ENCODE measurements at places on chromosomes 16 and 17. TPM values are rescaled to one million over a fixed set of nuclear protein-coding genes. Genes with fewer than 3 reads are reported as not detected.
A peak's percentile ranks its signal among the peaks of the same experiment; 100 is the strongest.

PITPNM3 gene
- total RNA-seq: 3.4 TPM

GRCh38 chr17:79047923-79048825 lies 24.2 kb downstream of the C1QTNF1 start:
- H3K4me1 ChIP-seq: peaks cover 3% of the 10 kb centered on the region
- H3K36me3 ChIP-seq: no peaks in the 10 kb centered on the region
- no peaks in the 10 kb centered on the region for H3K27me3 ChIP-seq
- DNase-seq: no peak
- H3K4me3 ChIP-seq: no peak overlapping the region

WNT3 gene
- 0.26 TPM for total RNA-seq

- no peak overlapping the region for H3K4me3 ChIP-seq
- H3K36me3 ChIP-seq: no peaks in the 10 kb centered on the region
- no peak for DNase-seq
- H3K4me1 ChIP-seq: peaks cover 11% of the 10 kb centered on the region
These were observed 2.6 kb downstream of the FZD2 start for GRCh38 chr17:44559634-44560554.

- DNase-seq: no peak
- H3K27ac ChIP-seq: no peak overlapping the region
- peaks cover 27% of the 10 kb centered on the region for H3K36me3 ChIP-seq
- no peaks in the 10 kb centered on the region for H3K4me1 ChIP-seq
- H3K27me3 ChIP-seq: no peaks in the 10 kb centered on the region
These were observed 15.1 kb downstream of the SNX11 start for GRCh38 chr17:48122665-48123045.

GRCh38 chr16:50167556-50167955 lies 14.4 kb downstream of the TENT4B start:
- peaks cover 19% of the 10 kb centered on the region for H3K4me1 ChIP-seq
- H3K27me3 ChIP-seq: no peaks in the 10 kb centered on the region
- H3K4me3 ChIP-seq: no peak overlapping the region
- no peak for DNase-seq

DNA sequence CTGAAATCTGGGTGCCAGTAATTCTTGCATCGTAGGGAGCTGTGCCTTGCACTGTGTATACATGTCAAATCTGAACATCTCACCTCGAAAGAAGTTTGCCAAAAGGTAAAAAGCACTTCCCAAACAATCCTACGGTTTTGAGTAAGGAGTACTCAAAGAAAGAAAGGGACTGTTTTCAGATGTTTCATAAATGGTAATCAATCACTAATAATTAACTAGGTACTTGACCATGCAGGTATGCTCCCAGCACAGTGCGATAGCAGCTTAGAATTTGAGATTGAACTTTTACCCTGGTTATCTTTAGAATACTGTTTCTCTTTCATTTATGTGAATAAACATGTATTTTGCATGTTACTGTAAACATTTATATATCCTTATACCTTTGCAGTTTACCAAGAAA lies 39.0 kb downstream of the PRKCA start:
- peaks cover 49% of the 10 kb centered on the region for H3K4me1 ChIP-seq
- DNase-seq: no peak
- no peaks in the 10 kb centered on the region for H3K27me3 ChIP-seq

GRCh38 chr16:67594256-67594915 lies 32.1 kb downstream of the CTCF start:
- DNase-seq: no peak
- H3K27ac ChIP-seq: no peak overlapping the region
- no peaks in the 10 kb centered on the region for H3K36me3 ChIP-seq
- H3K4me3 ChIP-seq: no peak overlapping the region
- no peaks in the 10 kb centered on the region for H3K27me3 ChIP-seq
- peaks cover 9% of the 10 kb centered on the region for H3K4me1 ChIP-seq

DNA sequence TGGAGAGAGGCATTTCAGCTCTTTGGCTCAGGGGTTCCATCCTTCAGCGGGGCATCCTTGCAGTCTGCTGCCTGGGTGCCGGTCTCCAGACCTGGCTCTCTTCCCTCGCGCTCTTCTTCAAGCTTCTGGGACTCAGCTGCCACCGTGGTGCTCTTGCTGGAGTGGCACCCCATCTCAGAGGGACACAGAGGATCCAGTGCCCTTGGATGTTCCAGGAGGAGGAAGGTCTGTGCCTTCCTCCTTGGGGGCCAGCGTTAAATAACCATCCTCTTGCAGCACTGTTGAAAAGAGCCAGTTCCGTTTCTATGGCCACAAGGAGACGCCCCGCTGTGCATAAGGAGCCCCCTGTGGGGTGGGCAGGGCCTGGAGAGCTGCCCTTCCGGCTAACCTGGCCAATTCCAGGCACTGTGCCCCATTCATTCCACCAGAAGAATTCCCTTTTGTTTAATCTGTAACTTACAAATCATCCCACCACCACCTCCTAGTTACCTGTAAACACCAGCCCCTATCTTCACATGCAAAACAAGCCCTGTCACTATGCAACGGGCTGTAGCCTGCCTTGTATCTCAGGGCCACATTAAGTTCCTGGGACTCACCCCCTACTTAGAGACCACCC lies 8.6 kb downstream of the CHD9NB start:
- DNase-seq: peak; percentile 68
- no peaks in the 10 kb centered on the region for H3K36me3 ChIP-seq

GRCh38 chr16:67207249-67208091 lies 8.5 kb downstream of the ELMO3 start:
- H3K27me3 ChIP-seq: no peaks in the 10 kb centered on the region
- H3K36me3 ChIP-seq: peaks cover 15% of the 10 kb centered on the region
- H3K4me3 ChIP-seq: no peak overlapping the region
- H3K27ac ChIP-seq: no peak overlapping the region
- no peak for DNase-seq
- H3K4me1 ChIP-seq: no peaks in the 10 kb centered on the region

CCL7 gene
- not detected for total RNA-seq

SOST gene
- total RNA-seq: not detected

- H3K27me3 ChIP-seq: no peaks in the 10 kb centered on the region
- no peak for DNase-seq
- H3K4me1 ChIP-seq: no peaks in the 10 kb centered on the region
- no peak overlapping the region for H3K27ac ChIP-seq
- peaks cover 6% of the 10 kb centered on the region for H3K36me3 ChIP-seq
These were observed 114.5 kb upstream of the CHMP6 start for GRCh38 chr17:80876950-80877728.

CEP295NL gene
- 1.3 TPM for total RNA-seq

GRCh38 chr16:48353565-48354163 lies 31.5 kb downstream of the SIAH1 start:
- peaks cover 13% of the 10 kb centered on the region for H3K36me3 ChIP-seq
- H3K4me1 ChIP-seq: no peaks in the 10 kb centered on the region
- H3K27ac ChIP-seq: no peak overlapping the region
- no peaks in the 10 kb centered on the region for H3K27me3 ChIP-seq
- peak; percentile 69 for DNase-seq
- H3K4me3 ChIP-seq: no peak overlapping the region

DNA sequence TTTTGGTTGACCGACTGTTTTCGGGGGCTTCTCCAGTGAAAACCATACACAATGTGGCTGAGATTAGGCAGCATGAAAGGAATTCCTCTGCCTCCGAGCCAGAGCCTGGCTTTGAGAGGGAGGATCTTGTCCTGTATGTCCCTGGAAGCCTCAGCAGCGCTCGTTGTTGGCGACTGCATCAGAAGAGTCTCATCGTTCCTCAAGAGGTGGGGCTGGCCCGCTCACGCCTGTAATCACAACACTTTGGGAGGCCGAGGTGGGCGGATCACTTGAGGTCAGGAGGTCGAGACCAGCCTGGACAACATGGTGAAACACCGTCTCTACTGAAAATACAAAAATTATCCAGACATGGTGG lies 15.0 kb downstream of the HS3ST6 start:
- no peak overlapping the region for H3K27ac ChIP-seq
- H3K36me3 ChIP-seq: no peaks in the 10 kb centered on the region
- no peak overlapping the region for H3K4me3 ChIP-seq
- peaks cover 13% of the 10 kb centered on the region for H3K4me1 ChIP-seq

TVP23C gene
- 53.7 TPM for total RNA-seq

- peaks cover 20% of the 10 kb centered on the region for H3K36me3 ChIP-seq
- no peak overlapping the region for H3K27ac ChIP-seq
- H3K4me1 ChIP-seq: no peaks in the 10 kb centered on the region
- no peak for DNase-seq
These were observed 67.4 kb downstream of the RPA1 start for GRCh38 chr17:1897105-1897656.

TNK1 gene
- 12.7 TPM for total RNA-seq

DNA sequence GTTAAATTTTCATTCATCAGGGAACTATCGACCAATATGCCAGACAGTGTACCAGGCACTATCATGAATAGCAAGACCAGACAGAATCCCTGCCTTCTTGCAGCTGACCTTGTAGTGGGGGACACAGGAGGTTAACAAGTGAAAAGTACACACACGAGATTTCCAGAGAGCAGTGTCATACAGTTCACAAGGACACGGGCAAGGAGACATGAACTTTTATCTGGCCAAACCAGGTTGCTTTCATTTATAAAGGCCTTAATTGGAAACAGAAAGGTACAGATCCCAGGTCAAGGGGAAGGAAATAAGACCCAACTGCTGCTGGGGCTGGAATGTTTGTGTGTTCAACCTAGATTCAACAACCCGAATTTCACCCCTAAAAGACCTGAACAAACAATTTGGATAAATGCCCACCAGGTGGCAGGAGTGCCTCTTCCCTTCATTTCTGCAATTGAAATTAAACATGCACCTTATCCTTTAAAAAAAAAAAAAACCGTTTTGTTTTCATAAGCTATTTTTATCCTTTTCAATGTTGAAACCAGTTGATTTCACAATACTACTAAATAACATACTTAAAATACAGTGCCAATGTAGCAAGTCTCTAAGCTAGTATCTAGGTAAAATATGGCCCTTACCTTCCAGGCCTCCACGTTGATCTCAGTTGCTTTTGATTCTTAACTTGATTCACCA lies 65.9 kb downstream of the EMP2 start:
- peak overlapping the region; percentile 40 for H3K27ac ChIP-seq
- H3K27me3 ChIP-seq: no peaks in the 10 kb centered on the region
- H3K36me3 ChIP-seq: no peaks in the 10 kb centered on the region

GRCh38 chr17:81207610-81208581 lies 14.9 kb downstream of the CEP131 start:
- no peaks in the 10 kb centered on the region for H3K36me3 ChIP-seq
- no peaks in the 10 kb centered on the region for H3K27me3 ChIP-seq
- no peak for DNase-seq

KLHL10 gene
- not detected for total RNA-seq

AOC2 gene
- 3.0 TPM for total RNA-seq

- H3K4me1 ChIP-seq: no peaks in the 10 kb centered on the region
- no peaks in the 10 kb centered on the region for H3K36me3 ChIP-seq
- H3K4me3 ChIP-seq: no peak overlapping the region
- H3K27me3 ChIP-seq: no peaks in the 10 kb centered on the region
- no peak for DNase-seq
- no peak overlapping the region for H3K27ac ChIP-seq
These were observed 338.7 kb downstream of the GRIN2A start for GRCh38 chr16:9843424-9844018.

DNA sequence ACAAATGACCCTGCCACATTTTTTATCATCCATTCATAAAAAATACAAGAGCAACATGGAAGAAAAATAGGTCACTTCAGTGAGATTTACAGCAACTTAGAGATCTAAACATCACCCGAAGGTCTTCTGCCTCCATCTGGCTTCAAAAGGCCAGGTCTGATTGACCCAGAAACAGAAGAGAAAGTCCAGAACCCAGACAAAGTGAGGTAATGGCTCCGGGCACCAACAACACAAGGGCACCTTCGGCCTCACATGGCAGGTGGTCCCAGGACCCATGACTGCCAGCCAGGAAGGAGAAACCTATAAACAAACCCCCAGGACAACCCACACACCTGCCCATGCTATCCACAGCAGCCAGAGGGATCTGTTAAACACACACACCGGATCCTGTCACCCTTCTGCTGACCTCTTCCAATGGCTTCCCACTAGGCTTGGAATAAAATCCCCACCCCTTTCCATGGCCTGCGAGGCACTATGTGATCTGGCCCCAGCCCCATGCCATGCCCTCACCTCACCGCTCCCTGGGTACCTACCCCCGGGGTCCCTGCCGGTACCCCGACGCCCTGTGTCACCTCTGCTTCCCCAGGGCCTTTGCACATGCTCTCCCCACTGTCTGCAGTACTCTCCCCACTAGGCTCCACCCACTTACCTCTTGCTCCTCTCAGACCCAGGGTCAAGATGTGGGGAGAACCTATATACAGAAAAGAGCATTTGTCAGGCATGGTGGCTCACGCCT lies 149.1 kb downstream of the ZNF423 start:
- no peaks in the 10 kb centered on the region for H3K36me3 ChIP-seq
- no peaks in the 10 kb centered on the region for H3K27me3 ChIP-seq
- DNase-seq: no peak
- no peak overlapping the region for H3K4me3 ChIP-seq
- no peaks in the 10 kb centered on the region for H3K4me1 ChIP-seq

TMED6 gene
- total RNA-seq: 23.1 TPM

GRCh38 chr16:30692396-30693064 lies 6.4 kb upstream of the SRCAP start:
- peaks cover 10% of the 10 kb centered on the region for H3K4me1 ChIP-seq
- H3K36me3 ChIP-seq: no peaks in the 10 kb centered on the region
- no peak overlapping the region for H3K27ac ChIP-seq
- no peaks in the 10 kb centered on the region for H3K27me3 ChIP-seq
- no peak overlapping the region for H3K4me3 ChIP-seq

DNA sequence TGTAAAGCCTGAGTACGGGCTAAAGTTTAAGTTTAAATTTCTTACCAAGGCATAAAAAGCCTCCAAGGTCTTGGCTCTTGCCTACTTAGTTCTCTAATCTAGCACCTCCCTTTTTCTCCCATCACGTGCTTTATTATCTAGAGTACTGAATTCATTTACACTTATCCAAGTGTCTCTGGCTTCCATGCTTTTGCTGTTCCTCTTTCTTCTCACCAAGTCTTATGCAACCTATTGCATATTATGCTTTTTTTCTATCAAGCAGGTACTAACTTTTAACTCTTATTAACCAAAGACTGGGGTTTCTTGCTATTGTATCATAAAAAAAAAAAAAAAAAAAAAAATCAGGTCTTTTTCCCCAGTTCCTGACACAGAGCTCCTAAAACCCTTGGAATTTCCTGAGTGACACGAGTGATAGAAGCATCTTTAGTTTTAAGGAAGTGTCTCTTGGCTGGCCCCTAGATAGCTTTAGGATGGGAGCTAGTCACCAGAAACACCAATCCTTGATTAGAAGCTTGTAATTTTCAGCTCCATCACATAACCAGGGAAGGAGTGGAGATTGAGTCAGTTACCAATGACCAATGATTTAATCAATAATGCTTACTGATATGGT lies 44.9 kb downstream of the SSH2 start:
- no peak overlapping the region for H3K4me3 ChIP-seq
- no peaks in the 10 kb centered on the region for H3K27me3 ChIP-seq
- H3K4me1 ChIP-seq: peaks cover 7% of the 10 kb centered on the region
- H3K36me3 ChIP-seq: no peaks in the 10 kb centered on the region

GRCh38 chr16:85227084-85227945 lies 115.0 kb upstream of the CIBAR2 start:
- H3K4me1 ChIP-seq: peaks cover 11% of the 10 kb centered on the region
- no peak overlapping the region for H3K4me3 ChIP-seq
- H3K36me3 ChIP-seq: no peaks in the 10 kb centered on the region
- H3K27ac ChIP-seq: no peak overlapping the region

All from body of pancreas (tissue), 4 donors.